Keratinocyte (primary cell): ENCODE measurements at places on chromosomes 7 and 10. TPM values are rescaled to one million over a fixed set of nuclear protein-coding genes. Genes with fewer than 3 reads are reported as not detected.

GRCh38 chr7:139782932-139783331, 5.1 kb upstream of the HIPK2 start:
- DNase-seq, result no peak

GRCh38 chr7:153627323-153627722, 424.9 kb upstream of the DPP6 start:
- DNase-seq, result no peak

DNA sequence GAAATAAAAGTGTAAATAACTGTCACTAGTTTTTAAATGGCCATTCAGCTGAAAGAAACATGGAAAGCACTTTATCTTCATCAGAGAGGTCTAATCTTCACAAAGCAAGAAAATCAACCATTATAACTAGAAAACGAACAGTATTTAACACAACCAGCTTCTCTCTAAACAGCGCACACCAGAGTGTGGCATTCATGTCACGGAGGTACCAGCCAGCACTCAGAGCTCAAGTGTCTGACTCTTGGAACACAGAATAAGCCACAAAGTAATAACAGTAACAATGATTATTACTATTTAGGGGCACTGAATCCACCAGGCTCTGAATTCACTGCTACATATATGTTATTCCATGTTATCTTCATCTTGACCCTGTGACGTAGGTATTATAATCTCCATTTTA, 60.1 kb downstream of the IFIT5 start:
- no peak for DNase-seq

DNA sequence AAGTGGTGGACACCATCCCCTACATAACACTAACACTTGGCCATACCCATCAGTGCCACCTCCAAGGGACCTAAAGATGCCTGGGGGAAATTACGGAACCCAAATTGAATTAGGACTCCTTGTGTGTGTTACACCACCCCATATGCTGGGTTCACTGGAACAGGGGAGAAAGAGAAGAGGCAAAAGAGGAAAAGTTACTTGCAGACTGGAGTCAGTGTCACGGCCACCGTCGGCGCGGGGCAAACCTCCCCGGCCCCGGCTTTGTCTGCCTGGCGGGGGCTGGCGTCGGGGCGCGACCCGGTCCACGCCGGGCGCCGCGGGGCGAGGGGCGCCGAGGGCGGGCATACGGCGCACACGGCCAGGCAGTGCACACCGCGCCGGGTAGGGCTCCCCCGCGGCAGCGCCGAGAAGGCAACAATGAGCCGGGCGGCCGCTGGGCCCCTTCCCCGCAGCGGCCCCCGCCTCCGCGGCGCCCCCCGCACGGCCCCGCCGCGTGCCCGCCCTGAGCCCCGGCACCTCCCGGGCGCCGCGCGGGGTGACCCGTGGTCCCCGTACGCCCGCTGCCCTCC, 171.1 kb downstream of the FAM107B start:
- DNase-seq, result no peak

Gene ITIH5
- polyA plus RNA-seq, result 0.10 TPM in 1 of 3 replicates, not detected in the others
